ENCODE measurements at places on chromosomes 16 and 17.

DNA sequence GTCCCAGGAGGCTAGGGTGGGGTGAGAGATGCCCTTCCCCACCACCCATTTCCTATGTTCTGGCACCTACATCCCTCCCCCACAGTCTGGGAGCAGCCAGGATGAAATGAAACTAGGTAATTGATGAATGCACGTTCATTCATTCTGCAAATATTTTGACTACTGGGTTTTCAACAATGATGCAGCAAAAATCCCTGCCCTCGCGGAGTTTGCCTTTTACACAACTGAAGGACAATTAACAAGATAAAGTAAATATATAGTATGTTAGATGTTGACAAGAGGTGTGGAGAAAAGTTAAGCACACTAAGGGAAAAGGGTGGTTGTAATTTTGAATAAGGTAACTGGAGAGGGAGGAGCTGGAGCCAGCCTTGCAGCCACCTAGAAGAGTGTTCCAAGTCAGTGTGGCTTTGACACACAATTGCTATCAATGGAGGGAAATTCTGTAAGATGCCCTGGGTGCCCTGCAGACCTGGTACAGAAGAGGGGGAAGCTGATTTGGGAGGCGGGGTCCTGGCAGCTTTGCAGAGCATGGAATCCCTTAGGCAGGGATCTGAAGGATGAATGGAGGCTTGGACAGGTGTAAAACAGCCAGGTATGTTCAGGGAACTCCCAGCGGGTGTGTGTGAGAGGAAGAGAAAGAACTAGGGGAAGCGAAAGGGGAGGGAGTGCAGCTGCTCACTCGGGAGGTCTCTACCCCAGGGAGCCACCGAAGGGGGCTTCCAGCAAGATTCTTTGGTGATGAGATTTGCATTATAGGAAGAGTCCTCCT, 2.5 kb downstream of the TMEM92 start:
- DNase-seq = no peak

DNA sequence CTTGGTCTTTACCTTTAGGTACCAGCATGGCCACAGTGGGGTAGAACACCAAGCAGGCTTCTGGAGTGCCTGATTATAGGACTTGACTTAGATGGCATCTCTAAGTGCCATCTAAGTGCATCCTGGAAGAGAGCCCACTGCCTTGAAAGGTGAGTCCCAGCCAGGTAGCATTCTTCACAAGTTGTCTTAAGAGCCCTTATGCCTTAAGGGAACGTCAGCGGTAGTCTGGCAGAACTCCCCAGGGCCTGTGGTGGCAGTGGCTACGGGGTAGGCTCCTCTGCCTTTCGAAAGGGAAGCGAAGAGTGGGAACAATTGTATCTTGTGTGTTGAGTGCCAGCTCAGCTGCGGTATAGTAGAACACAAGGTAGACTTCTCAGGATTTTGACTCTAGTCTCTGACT, 549.0 kb downstream of the HS3ST4 start:
- no peak for DNase-seq

DNA sequence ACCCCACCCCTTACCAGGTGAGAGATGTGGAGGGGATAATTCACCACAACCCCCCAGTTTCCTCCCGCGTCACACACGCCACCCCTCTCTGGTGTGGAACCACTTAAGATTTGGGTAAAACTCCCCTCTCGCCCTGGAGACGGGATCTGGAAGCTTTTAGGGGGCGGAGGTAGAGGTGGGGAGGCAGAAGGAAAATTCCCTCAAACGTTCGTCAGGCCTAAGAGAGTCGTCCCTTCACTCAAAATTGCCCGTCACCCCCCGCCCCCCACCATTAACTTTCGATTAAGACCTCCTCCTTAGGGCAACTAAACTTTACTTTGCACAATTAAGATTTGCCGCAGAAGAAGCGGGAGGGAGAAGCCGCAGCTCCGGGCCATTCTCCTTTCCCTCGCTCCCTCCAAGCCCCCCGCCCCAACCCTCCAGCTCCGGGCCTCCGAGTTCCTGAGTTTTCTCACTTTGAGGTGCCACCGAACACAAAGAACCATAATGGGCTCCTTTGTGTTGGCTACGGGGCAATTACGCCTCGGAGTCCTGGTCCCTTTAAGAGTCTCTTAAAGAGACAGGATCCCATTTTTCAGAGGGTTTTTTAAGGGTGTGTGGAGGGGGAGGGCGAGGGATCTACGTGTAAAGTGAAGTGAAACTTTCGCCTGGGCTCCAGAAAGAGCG, 985 bp upstream of the FZD2 start:
- peak; percentile 15 for DNase-seq

GRCh38 chr17:8189711-8190477, at the start of gene BORCS6:
Gene BORCS6, minus strand, starts transcription at chr17:8190180. Its CDS starts 40 bp downstream, at chr17:8190140.
- DNase-seq = peak; percentile 99

DNA sequence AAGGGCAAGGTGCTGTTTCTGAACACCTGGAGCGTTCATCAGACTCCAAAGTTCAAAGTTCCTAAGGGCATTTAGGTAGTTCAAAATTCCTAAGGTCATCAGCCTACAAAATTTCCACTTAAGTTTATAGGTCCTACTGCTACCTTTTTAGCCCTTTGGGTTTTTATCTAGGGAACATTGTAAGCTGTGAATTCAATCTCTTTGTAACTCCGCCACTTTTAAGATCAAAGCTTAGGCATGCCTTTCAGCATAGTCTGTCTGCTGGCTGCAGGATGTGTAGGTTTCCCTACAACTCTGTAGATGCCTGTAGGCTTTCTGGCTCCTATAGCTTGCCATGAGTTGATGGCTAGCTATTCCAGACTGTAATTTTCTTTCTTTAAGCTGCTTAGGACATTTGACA, 291.6 kb downstream of the MAP2K6 start:
- no peak for DNase-seq

GRCh38 chr17:14792746-14793145, 472.4 kb downstream of the PMP22 start:
- no peak for DNase-seq

DNA sequence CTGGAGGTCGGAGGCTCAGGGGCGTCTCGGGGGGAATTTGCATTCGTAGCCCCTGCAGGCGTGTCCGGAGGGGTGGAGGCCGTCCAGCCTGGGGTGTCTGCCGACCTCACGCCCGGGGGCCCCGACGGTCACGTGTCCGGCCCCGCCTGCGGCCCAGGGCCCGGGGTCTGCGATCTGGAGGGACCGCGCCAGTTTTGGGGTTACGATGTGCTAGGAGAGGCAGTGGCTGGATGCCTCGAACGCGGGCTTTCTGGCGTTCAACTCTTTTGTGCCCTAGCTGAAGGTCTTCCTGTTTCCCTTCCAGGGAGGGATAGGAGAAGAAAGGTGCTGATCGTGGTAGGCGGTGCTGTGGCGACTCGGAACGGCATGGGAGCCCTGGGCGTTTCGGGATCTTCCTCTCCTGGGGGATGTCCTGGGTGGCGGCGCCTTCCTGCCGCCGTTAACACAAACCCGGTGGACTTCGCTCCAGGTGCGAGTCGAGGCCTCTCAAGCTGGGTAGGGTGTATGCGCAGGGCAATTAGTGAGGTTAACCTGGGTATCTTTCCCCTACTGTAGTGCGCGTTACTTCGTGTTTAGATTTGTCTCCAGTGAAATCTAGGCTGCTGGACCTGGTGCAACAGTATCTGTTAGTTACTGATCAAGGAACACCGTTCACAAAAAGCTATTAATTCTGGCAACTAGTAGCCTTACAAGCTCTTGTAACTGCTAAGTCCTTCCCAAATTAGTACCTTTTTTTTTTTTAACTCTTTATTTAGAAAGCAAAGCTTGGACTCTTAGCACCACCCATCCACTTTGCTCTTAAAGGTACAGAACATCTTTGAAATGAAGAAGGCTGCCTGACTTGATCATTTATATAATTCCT, 1.3 kb downstream of the AKAP1 start:
- DNase-seq = no peak

GRCh38 chr16:54645345-54645744, 285.3 kb upstream of the IRX5 start:
- no peak for DNase-seq

DNA sequence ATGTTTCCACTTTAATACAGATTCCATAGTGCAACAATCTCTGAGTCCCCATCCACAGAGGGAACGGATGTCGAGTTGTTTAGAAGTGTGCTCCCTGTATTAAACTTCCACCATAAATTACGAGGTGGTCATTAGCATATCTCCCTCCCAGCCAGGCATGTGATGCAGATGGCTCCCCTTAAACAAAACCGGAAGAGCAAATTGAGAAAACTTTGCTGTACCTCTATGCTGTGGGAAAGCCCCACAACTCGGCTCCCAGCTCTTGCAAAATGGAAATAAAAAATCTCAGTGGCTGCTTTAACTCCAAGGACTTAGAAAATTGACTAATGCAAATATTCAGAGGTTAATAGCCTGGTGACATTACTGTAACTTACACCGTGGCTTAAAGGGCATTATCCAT, 290.9 kb downstream of the MAF start:
- no peak for DNase-seq

DNA sequence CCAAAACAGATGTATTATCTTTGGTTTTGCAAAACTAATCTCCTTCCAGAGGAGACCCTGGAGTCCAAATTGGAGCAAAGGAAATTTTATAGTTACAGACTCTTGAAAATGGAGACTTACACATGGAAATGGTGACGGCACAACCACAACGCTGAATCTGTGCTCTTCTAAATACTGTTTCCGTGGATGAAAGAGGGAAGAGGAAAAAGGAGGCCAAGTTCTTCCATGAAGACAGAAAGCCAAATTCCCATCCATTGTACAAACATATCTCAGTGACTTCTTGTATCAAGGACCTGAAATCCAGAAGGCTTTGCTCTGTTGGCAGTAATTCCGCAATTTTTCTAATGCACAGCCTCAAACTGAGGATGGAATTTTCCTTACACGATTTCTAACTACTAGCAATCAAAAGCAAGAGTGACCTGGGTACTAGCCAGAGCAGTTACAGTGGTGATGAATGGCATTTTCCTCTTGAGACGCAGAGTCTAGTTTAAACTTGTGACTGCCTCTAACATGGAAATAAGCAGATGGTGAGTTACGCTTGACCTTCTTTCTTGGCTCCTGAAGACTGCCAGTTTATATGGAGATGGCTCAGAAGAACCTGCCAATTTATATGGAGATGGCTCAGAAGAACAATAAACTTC, 38.5 kb downstream of the VPS53 start:
- no peak for DNase-seq

DNA sequence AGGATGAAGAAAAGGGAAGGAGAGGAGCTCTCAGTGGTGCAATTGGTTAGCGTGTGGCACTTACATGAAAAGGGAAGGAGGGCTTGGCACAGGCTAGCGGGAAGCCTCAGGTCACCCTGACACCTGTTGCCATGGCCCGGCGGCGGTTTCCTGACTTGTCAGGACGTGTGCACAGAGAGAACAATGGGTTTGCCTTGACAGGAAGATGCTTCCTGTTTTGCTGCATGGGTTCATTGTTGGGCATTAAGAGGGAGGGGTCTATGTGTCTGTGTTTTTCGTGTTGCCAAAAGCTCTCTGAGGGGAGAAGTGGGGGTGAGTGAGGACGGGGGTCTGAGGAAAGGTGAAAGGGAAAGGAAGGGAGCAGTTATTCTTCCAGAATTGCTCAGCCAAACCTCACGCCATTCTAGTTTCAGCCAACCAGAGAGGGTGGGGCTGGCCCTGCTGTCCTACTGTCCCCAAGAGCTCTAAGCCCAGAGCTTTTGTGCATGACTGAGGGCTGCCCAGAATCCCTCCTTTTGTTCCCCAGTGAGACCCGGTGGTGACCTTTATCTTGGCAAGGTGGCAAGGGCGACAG, 17.1 kb upstream of the CCR7 start:
- DNase-seq = peak; percentile 63

GRCh38 chr16:46830417-46830901, 521 bp downstream of the C16orf87 start:
- DNase-seq = no peak

DNA sequence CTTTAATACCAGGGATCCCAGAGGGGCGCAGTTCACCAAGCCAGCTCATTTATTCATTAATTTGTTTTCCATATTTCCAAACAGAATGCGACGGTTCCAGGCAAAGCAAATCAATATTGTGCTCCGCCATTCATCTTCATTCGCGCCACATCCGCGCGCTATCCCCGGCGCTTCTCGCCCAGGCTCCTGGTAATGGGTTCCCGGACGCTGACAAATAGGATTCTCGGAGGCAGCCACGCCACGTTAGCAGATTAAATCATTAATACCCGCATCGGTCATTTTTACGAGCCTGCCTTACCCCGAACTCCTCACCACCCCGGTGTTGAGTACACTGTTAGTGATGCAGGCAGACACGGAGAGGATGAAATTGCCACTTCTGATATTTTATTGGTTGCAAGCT, 26.0 kb upstream of the C16orf82 start:
- no peak for DNase-seq

- no peak for DNase-seq
These were observed 15.3 kb upstream of the RASL10B start for GRCh38 chr17:35716173-35716572.

DNA sequence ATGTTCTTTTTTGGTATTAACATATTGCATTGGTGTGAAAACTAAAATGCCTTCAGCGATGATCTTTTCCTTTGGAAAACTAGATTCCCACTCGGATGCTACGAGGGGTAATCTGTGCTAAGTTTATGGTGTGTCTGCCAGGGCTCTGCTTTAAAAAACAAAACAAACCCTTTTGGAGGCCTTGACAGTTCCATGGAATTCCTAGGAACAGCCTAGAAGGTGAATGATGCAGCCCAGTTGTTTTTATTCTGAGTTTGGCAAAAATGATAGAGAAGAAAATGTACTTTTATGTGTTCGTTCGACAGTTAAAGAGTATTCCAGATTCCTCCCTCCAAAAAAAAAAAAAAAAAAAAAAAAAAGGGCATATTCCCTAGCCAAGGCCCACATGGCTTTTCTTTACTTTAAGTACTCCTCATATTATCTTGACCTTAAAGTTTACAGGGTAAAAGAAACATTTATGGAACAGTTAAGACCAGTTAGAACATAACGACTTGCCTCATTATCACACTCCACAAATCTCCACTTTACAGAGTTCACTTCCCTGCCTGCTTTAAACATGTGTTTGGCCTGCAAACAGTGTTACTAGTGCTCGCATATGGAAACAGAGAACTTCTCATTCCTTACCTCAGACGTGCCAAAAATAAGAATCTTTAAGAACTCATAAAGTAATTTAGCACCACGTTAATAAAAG, 159.1 kb downstream of the WWOX start:
- no peak for DNase-seq

DNA sequence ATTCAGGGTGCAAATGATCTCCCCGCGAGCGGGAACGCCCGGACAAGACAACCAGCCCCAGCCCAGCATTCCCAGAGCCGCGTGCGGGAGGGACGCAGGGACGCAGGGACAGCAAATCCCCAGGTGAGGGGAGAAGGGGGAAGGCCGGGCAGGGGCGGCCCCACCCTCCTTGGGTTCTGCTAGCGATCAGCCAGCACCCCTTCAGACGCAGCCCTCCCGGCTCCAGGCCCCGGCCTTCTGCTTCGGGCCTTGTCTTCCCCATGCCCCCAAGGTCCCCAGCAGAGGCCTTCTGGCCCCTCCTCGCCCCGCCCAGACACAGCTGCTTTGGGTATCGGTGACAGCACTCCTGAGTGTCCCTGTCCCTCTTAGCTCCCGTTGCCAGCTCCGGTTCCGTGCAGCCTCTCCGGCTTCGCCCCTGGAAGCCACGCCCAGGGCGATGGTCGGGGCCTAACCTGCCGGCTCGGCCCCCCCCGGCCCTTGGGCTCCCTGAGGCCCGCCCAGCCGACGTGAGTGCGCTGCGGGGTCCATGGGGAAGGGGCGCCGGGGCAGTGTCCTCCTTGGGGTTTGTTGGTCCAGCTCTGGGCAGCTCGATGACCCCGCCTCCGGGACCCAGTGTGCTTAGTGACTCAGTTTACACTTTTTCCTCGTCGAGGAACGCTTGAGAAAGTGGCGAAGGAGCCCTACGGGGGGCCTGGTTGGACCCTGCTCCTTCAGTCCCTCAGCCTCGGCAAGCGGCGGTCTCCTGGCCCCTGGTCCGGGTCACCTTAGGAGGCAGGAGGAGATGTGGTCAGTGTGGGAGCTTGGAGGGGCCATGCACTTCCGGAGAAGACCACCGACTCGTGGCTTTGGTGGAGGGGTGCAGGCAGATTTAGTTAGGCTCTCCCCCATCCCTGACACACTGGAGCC, 50.5 kb upstream of the AMZ2 start:
- DNase-seq = no peak
